ENCODE measurements at places on chromosomes 4 and X. TPM values are rescaled to one million over a fixed set of nuclear protein-coding genes. Genes with fewer than 3 reads are reported as not detected.

DNA sequence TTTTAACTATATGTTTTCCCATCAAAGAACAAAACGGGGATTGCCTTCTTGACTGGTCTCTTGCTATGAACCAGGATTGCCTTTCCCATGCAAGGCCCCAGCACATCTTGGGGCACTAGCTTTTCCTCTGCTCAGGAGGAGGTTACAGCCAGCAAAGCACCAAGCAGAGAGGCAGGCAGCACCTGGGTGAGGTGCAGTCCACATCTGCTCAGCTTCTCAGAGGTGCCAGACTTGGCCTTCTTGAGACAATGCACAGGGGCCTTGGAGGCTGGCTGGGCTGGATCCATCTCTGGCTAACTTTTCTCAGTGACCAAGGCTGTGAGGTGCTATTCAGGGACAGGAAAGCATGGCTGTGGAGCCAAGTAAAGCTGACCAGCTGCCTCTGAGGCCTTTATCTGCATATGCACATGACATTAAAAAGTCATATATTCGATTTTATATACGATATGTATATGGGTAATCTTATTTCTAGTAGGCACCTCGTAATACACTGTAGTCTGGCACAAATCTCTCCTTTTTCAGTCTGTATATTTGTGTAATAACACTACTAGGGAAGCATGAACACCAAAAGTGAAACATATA lies 86.9 kb downstream of the CC2D2A start:
- no peak for DNase-seq

DNA sequence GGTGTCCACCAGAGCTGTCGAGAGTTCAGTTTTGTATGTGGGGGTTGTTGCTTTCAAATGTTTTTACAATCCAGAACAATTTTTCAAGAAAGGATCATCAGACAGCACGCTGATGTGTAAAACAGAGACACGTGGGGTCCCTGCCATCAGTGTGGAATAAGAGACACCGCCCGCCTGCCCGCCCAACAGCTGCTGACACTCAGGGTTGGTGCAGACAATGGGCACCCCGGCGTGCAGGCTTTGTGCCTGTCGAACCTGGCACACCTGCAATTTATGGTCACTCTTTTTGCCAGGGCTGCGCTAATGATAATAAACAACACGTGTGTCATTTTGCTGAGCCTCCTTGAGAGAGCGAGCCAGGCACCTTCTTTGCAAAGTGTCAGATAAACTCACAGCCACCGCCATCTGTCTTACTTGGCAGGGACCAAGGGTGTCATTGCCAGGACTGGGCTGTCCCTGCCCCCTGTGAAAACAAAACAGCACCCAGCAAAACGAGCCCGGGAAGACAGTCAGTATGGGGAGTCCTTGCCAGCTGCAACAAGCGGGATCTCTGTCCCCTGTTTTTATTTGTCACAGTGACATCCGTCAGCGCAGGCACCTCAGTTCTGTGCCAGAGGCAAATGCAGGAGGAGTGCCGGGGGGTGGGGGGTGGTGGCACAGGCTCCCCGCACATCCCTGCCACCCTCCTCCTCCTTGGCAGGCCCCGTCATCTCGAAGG lies 69.1 kb downstream of the PSAPL1 start:
- no peak for DNase-seq

Gene RGN
- 4.4 TPM for total RNA-seq

GRCh38 chr4:23015821-23016220 lies 323.1 kb downstream of the GBA3 start:
- no peak for DNase-seq

Gene PPAT
- total RNA-seq, result 15.5 TPM

DNA sequence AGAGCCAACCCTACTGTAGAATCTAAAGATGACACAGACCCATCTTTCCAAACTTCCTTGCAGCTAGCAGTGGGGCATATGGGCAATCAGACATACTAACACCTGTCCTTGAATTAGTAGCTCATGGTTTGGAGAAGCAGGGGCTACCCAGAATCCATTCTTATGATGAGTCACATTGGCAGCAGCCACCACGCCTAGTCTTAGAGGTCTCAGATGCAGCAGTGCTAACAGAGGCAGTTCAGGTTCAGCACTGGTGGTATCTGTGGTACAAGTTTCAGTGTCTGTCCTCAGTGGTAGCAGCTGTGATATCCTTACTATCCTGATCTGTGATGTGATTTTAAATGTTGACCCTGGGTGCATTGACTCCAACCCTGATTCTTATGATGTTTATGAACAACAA lies 68.1 kb downstream of the FRMPD4 start:
- DNase-seq, result no peak

Gene HMGN5
- total RNA-seq, result 0.96 TPM

- no peak for DNase-seq
These were observed 7.5 kb upstream of the LHFPL1 start for GRCh38 chrX:112687189-112687691.

GRCh38 chr4:33696041-33696440 lies 2548.3 kb downstream of the ARAP2 start:
- DNase-seq, result no peak

DNA sequence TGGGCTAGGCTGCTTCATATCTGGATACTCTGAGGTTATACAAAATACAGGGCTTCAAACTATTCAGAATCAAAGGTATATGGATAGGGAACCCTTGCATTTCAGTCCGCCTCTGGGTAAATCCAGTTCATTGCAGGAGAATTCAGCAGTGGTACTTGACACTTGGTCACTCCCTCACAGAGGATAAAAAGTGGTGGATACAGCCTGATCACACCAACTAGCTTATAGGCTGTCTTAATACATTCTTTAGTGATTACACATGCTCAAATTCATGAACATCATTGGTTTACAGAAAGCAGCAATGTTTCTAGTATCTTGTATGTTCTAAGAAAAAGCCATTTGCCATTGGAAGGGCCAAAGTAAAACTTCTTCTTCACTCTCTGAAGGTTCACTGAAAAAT lies 104.8 kb upstream of the PDE5A start:
- no peak for DNase-seq

- DNase-seq, result no peak
These were observed 57.3 kb upstream of the WDR19 start for GRCh38 chr4:39124885-39125599.

- DNase-seq, result no peak
These were observed 2728.8 kb downstream of the PCDH7 start for GRCh38 chr4:33448948-33449347.

- no peak for DNase-seq
These were observed 347.6 kb upstream of the FAM241A start for GRCh38 chr4:111797455-111798163.

DNA sequence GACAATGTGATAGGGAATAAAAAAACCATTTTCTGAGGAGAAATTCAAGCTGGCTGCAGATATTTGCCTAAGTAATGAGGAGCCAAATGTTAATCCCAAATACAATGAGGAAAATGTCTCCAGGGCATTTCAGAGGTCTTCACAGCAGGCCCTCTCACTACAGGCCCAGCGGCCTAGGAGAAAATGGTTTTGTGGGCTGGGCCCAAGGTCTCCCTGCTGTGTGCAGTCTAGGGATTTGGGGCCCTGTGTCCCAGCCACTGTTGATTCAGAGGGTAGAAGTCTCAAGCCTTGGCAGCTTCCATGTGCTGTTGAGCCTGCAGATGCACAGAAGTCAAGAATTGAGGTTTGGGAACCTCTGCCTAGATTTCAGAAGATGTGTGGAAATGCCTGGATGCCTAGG lies 778.7 kb downstream of the CENPC start:
- no peak for DNase-seq

DNA sequence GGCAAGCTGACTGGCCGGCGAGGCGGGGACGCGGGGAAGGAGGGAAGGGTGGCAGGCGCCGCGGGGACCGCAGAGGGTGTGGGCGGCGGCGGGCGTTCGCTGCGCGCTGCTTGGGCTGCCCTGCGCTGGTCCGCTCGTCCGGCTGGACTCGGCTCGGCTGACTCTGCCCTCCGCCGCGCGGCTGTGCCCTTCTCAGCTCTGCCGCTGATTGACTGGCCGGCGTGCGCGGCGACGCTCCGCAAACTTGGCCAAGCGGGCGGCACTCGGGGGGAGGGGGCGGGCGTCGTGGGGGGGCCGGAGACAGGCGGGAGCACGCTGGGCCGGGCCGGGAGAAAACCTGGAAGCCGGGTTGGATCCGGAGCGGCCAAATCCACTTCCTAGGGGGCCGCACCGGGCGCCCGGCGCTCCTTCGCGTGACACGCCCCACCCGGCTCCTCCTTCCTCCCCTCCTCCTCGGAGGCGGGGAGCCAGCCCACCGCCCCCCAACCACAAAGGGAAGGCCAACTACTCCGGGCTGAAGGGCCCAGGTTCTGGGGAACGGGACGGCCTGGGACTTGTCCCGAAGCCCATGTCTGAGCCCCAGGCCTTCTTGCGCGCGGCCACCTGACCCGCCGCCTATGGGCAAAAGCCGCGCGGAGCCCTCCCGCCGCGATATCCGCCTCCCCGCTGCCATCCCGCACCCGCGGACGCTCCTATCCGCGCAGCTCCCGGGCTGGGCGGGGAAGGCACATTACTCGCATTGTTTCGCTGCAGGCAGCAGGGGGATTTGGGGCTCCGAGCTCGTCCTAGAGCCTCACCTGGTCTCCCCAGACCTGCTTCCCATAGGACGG lies at the start of gene GPC4:
Gene GPC4, minus strand, starts transcription at position 214 of the 830 bp plus-strand sequence. CDS start 524 bp downstream, outside the sequence.
- no peak for DNase-seq

Gene TNIP3
- total RNA-seq, result 1.1 TPM

Gene SSX3
- not detected for total RNA-seq

GRCh38 chr4:38740303-38740702 lies 42.5 kb downstream of the TLR10 start:
- no peak for DNase-seq

DNA sequence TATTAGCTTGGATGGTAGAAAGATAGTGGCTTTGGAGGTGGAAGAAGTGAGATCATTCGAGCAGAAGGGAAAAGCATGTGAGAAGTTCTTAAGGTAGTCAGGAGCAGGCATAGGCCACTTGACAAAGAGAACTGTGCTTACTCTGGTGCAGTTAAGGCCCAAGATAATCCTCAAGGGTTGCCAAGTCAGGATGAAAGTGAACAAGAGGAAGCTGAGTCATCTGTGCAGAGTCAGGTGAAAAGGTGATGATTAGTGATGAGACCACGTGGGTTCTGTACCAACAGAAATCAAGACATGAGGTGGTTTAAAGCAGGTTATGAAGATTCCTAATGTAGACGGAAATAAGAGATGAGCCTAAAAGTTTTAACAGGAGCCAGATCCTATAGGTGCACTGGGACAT lies 369.8 kb downstream of the DTHD1 start:
- DNase-seq, result no peak

All from kidney epithelial cell (primary cell).